ENCODE measurements at places on chromosomes 6 and 20.

GRCh38 chr6:110934381-110934898 is 24.1 kb upstream of the GTF3C6 start:
- no peak for DNase-seq

- no peak for DNase-seq
Observed at GRCh38 chr6:167154895-167155294, 2.9 kb downstream of the GPR31 start.

- no peak for DNase-seq
Observed at GRCh38 chr6:22003287-22003686, 293.5 kb downstream of the PRL start.

DNA sequence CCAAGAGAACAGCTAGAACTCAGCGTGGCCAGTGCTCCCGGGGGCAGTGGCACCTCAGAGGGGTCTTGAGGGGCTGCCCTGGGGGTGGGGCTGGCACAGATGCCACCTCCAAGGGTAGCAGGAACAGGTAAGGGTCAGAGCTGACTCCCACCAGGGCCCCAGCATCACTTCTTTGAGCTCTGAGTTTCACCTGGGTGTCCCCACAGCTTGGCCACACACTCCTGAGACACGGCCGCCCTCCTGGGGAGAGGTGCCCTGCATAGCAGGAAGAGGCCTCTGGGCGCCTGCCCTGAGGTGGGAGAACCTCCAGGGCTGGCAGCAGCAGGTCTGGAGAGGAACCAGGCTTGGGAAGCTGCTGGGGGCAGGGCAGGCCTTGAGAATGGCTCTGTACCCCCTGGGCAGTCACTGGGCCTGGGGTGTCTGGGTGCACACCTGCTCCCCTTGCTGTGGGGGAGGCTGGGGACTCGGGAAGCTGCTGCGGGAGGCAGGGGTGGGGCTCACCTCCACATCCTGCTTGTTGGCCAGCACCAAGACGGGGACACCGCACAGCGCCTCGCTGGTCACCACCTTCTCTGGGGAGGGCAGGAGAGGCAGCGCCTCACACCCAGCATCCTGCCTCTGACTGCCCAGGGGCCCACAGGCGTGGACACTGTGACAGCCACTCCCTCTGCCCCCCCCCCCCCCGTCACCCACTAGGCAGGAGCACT is 5.0 kb downstream of the TNFRSF6B start:
- no peak for DNase-seq

- no peak for DNase-seq
Observed at GRCh38 chr6:89359561-89359960, 7.0 kb upstream of the UBE2J1 start.

DNA sequence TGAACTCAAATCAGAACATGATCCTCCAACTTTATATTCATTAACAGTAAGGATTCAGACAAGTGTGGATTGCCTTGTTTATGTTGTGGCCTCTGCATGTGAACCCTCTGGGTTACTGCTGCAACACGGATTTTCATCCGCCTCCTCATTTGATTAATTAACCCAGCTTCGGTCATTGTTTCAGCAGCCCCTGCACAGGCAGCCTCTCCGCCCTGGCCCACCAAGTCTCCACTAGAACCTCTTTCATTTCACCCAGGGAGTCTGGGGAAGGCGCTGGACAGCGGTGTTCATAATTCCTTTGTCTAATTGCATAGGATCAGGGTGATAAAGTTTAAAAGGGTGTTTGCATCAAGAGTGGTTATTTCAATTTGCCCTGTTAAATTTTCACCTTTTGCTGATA is 15.7 kb downstream of the NKX2-2 start:
- DNase-seq: no peak

GRCh38 chr6:147322299-147323162 is 118.3 kb downstream of the STXBP5 start:
- DNase-seq: peak; percentile 21

DNA sequence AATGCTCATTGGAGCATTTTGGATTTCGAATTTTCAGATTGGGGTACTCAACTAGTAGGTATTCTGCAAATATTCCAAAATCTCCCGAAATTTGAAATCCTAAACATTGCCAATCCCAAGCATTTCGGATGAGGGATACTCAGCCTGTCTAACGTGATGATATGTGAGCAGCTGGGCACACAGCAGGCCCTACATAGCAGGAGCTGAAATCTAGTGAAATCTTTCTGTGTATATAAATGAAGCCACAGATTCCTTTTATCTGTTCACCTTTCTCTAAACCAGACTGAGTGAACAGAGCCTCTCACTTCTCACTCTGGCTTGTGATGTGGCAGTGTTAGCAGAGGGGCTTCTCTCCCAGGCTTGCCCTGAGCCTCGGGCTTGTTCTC is 17.8 kb downstream of the STX16 start:
- DNase-seq: no peak

DNA sequence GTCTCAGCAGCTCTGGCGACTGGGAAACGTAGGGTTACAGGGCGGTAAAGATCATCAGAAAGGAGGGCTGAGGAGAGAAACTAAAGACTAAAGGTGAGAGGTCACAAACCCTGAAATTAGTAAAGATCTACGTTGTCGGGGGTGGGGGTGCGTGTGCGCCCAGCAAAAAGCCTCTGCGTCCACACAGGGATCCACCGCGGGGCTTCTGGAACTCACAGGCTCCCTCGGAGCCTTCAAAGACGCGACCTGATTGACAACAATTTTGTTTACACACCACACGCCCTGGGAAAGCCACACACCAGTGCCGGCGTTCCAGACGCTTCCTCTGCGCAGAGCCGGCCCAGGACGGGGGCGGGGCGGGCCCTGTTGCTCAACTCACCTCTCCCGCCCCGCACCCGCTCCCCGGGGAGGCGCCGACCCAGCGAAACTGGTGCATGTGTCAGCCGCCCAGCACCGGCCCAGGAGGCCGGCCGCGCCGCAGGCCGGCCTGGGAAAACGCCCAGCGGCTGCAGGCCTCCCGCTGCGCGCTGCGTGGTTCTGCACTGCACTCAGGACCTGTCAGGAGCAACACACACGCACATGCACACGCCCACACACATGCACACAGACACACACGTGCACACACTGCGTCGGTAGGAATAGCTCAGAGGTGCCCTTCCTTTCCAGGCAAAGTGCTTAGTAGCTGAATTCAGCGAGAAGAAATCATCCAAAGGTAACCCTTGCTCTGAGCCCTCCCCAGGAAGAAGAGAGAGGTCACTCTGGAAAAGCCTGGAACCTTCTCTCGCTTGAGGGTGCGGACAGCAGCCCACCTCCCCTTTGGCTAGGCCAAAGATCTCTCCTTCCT is 57.2 kb upstream of the ARID1B start:
- peak; percentile 58 for DNase-seq

- no peak for DNase-seq
Observed at GRCh38 chr20:23240519-23240918, 110.1 kb upstream of the NXT1 start.

DNA sequence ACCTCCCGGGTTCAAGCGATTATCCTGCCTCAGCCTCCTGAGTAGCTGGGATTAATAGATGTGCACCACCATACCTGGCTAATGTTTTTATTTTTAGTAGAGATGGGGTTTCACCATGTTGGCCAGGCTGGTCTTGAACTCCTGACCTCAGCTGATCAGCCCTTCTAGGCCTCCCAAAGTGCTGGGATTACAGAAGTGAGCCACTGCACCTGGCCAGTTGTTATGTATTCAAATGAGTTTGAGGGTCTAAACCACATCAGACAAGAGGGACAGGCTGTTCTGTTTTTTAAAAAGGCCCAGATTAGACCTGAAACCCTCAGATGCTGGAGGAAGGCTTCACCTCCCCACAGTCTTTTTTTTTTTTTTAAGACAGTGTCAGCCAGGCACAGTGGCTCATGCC is 4.1 kb upstream of the SPAG4 start:
- no peak for DNase-seq

- no peak for DNase-seq
Observed at GRCh38 chr6:118639054-118639964, 12.1 kb downstream of the CEP85L start.

DNA sequence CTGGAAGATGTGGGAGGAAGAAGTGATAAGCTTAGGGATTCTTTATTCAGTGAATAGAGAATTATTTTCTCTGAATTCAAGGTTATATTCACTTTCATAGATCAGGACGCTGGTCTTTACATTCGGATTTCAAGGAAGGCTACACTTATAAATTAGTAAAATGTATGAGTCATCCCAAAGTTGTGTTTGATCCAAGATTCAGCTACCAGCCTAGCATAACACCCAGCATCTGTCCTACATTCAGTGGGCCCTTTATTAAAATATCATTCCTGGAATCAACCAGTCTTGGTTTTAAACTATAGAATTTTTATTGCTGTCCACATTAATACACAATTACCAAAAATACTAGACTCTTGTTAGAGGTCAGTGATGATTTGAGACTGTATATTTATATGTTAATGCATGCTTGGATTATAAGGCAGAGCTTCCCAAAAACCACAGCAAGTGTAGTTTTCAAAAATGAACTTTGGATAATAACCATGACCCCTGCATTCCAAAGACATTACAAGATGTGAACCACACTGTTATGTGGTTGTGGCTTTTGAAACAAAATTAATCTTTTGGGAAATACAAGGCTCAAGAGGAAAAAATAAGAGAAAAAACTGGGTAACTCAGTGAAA is 210.7 kb upstream of the CNR1 start:
- DNase-seq: no peak

- no peak for DNase-seq
Observed at GRCh38 chr6:101662111-101662897, 268.8 kb downstream of the GRIK2 start.

DNA sequence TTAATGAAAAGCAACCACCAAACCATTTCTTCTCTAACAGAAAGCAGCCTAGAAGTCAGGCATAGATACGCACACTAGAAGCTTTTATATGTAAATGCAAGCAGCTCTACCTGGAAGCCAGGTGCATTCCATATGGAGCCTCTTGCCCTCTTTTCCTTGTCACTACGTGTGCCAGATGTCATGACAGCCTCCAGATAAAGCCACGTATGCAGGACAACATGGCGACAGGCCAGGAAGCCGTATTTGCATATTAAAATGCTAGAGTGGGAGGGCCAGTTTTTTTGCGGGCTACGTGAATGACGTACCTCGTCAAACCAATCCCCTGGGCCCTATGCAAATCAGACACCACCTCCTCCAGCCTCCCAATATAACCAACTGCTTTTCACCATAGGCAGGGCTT is 308.1 kb upstream of the SPTLC3 start:
- DNase-seq: no peak

GRCh38 chr6:24827162-24827561 is 28.4 kb upstream of the ARMH2 start:
- DNase-seq: no peak

DNA sequence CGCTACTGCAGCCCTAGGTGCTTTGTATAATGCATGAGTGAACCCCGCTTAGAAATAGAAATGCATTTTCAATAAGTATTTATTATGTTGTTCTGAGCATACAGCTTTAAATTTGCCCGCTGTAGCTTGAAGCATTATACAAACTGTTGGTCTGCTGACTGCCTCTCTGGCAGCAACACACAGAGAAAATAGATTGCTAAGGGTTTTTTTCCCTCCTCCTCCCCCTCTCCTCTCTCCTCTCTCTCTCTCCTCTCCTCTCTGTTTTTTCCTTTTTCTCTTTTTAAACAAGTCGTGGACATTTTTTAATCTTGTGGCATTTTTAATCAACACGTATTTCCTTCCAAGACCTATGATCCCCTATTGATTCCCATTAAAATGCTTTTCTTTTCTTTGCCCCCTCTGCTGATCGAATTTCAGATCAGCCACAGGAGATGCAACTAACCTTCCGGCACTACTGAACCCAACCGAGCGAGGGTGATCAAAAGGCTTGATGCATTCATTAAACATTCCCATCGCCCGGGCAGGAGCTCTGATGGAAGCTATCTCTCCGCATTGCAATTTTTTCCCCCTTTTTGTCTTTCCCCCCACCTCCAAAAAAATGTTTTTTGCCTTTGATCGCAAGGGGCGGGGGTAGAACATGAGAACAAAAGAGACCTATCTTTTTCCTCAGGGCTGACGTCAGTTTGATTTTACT is 90.7 kb upstream of the ARID1B start:
- peak; percentile 9 for DNase-seq

DNA sequence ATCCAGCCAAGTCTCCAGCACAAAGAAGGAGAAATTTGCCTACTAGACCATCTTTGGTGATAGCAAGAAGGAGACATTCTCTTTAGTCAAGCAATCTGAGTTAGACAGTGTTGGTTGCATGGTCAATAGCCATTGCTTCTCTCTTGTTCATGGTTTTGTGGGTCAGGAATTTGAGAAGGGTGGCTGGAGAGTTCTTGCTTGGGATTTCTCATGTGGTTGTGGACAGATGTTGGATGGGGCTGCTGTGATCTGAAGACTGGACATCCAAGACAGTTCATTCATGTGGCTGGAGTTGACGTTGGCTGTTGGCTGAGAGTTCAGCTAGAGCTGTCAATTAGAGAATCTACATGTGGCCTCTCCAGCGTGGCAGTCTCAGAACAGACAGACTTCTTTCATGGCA is 322.3 kb upstream of the PRDM1 start:
- DNase-seq: no peak

All from stimulated activated CD4-positive, alpha-beta T cell treated with anti-CD3 and anti-CD28 coated beads, Interleukin-1b, Interleukin-23, amount 100 ng/mL, for 48 hours (primary cell).